ENCODE measurements at places on chromosomes 3 and 15.

GRCh38 chr3:189714991-189715961 is 84.1 kb downstream of the TP63 start:
- DNase-seq = no peak

DNA sequence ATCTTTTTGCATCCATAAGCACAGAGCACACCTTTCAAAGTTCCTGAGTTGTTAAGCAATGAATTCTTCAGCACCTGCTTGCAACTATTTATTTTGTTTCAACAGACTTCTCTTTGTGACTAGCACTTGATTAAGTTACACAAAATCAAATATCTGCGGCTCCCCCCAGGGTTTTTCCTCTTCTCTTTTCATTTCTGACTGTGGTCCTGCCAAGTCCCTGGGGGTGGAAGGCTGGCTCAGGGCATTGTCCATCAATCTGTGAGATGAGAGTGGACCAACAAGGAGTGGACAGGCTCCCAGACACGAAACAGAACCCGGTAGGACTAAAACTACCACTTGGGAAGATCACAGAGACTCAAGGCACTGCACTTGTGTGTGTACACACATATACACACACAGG is 96.8 kb downstream of the GABRB3 start:
- no peak for DNase-seq

- no peak for DNase-seq
Observed at GRCh38 chr3:132772252-132772651, 50.0 kb upstream of the NPHP3 start.

- DNase-seq = no peak
Observed at GRCh38 chr3:111676211-111677006, 81.3 kb upstream of the ZBED2 start.

DNA sequence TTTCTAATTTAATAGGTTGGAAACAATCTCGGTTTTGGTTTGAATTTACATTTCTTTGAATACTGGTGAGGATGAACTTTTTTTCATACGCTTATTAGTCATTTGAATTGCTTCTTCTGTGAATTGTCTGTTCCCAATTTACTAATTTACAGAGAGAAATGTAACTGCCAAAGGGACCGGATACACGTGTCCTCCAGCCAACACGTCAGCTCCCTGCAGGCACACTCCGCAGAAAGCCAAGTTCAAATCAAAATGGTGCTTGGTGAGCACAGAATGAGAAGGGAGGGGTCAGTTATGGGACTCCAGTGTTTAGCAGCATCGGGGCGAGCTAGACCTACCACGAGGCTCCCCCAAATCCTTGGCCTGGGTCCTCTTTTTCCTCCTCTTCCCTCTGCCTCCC is 10.8 kb upstream of the TSEN2 start:
- no peak for DNase-seq

Data from NCI-H1105 (cell line).